Thoracic aorta (tissue), 2 donors: ENCODE measurements at places on chromosomes 2 and 18. TPM values are rescaled to one million over a fixed set of nuclear protein-coding genes. Genes with fewer than 3 reads are reported as not detected.
A peak's percentile ranks its signal among the peaks of the same experiment; 100 is the strongest.

- no peaks in the 10 kb centered on the region for H3K36me3 ChIP-seq
- no peak overlapping the region for H3K27ac ChIP-seq
- no peak overlapping the region for H3K4me3 ChIP-seq
- no peaks in the 10 kb centered on the region for H3K4me1 ChIP-seq
Measured at GRCh38 chr2:114800371-114800770, 357.9 kb downstream of the DPP10 start.

GRCh38 chr2:64318476-64318748 is 135.6 kb upstream of the LGALSL start:
- no peaks in the 10 kb centered on the region for H3K4me1 ChIP-seq
- no peaks in the 10 kb centered on the region for H3K36me3 ChIP-seq
- no peak overlapping the region for H3K27ac ChIP-seq

DNA sequence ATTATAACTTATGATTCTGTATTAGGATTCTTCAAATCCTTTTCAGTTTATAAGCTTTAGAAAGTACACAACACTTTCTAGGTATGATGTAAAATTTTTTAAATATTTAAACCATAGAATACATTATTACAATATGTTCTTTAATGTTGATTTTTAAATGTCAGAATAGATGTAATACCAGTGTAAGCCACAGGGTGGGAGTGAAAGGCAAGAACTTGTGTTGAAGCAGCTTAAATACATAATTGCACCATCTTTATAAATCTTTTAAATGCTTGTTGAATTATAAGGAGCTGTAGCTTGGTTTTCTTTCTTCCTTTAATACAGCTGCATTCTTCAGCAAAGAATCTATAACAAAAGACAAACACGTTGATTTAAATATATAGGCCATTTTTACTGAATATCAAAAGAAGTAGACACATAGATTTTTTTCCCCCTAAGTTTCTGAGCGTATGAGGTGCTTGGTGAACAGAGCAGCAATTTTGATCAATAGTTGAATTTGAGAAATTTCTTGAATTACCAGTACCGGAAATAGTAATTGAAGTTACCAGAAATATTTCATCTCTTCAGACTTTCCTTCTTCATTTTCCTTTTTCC is 63.0 kb downstream of the TANK start:
- no peak for DNase-seq
- no peak overlapping the region for H3K27ac ChIP-seq
- H3K4me1 ChIP-seq: peaks cover 8% of the 10 kb centered on the region
- H3K27me3 ChIP-seq: no peaks in the 10 kb centered on the region

DNA sequence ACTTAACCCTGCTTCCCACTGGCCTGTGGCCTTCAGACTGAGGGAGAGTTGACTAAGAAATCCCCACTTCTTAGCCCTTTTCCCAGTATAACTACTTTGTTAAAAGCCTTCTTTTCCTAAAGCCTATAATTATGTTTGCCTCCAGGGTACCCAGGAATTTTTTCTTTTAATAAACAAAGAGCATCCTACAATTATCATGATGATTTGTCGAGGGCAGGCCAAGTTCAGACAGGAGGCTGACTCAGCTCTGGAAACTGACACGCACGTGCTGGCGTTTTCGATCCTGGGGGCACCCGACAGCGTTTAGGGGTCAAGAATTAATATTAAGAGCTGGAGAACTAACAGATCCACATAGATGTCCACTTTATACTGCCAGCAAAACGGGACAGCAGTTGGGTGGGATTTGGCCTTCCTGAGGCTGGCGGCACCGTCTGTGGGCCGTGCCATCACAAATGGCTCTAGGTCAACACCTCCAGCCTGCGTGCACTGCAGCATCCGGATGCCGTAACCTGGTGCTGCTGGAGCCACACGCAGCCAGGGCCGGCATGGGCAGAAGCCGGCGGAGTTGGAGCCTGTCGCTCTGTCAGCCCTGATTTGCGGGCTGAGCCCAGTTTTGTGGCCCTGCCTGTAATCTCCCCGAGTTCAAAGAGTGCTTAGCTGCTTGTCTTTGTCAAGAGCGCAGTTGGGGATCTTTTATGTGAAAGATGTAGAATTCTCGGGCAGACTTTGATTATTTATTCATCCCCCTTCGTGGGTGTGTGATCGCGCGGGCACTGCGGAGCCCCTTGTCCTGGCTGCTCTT is 191.0 kb downstream of the GLI2 start:
- H3K4me3 ChIP-seq: no peak overlapping the region
- no peak overlapping the region for H3K27ac ChIP-seq
- no peaks in the 10 kb centered on the region for H3K36me3 ChIP-seq
- DNase-seq: no peak
- H3K4me1 ChIP-seq: peaks cover 6% of the 10 kb centered on the region

GRCh38 chr2:222100704-222101699 is 197.8 kb downstream of the PAX3 start:
- no peaks in the 10 kb centered on the region for H3K4me1 ChIP-seq
- DNase-seq: no peak
- H3K27ac ChIP-seq: no peak overlapping the region
- no peaks in the 10 kb centered on the region for H3K36me3 ChIP-seq

DNA sequence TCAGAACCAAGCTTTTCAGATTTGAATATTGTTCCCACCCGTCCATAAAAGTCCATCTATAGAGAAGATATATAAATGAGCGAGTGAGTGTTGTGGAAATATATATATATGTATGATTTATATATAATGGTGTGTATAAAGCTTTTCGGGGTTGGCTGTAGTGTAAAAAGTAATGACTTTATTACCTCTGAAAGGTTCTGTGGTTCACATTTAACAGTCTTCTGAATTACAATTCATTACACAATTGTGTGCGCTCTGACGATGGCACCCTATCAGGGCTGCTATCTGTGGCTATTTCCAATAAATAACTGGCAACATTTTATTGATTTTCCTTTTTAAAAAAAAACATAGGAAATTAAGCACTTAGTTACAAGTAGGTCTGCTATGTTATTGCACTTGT is 2.7 kb upstream of the BCL11A start:
- no peak overlapping the region for H3K27ac ChIP-seq
- H3K27me3 ChIP-seq: peaks cover 6% of the 10 kb centered on the region
- H3K4me1 ChIP-seq: peaks cover 41% of the 10 kb centered on the region
- no peak overlapping the region for H3K4me3 ChIP-seq
- DNase-seq: no peak

DNA sequence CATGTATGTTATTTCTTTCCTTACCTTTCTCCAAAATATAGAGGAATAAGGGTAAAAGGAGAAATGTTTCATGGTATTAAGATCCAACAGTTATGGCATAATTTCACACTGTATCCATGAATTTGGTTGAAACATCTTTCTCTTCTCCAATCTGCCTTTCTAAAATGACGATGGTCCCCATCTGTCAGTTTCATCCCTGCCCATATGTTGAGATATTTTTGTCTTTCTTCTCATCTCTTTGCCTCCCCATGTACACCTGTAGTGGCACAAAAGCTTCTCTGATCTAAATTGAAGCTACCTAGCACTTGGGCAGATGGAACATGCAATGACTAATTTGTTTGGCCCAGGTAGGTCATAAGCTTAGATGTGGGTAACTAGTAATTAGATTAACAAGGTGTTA is 90.7 kb upstream of the LRRTM1 start:
- no peak overlapping the region for H3K27ac ChIP-seq
- H3K4me1 ChIP-seq: no peaks in the 10 kb centered on the region
- no peaks in the 10 kb centered on the region for H3K36me3 ChIP-seq
- H3K27me3 ChIP-seq: no peaks in the 10 kb centered on the region

GRCh38 chr2:14608245-14608644 is 24.3 kb upstream of the LRATD1 start:
- no peak for DNase-seq
- H3K4me1 ChIP-seq: no peaks in the 10 kb centered on the region
- H3K4me3 ChIP-seq: no peak overlapping the region
- no peaks in the 10 kb centered on the region for H3K27me3 ChIP-seq

GRCh38 chr2:85913884-85914881 is 25.4 kb upstream of the ST3GAL5 start:
- H3K4me1 ChIP-seq: peaks cover 7% of the 10 kb centered on the region
- H3K36me3 ChIP-seq: no peaks in the 10 kb centered on the region
- H3K27ac ChIP-seq: no peak overlapping the region
- DNase-seq: no peak
- H3K27me3 ChIP-seq: no peaks in the 10 kb centered on the region

DNA sequence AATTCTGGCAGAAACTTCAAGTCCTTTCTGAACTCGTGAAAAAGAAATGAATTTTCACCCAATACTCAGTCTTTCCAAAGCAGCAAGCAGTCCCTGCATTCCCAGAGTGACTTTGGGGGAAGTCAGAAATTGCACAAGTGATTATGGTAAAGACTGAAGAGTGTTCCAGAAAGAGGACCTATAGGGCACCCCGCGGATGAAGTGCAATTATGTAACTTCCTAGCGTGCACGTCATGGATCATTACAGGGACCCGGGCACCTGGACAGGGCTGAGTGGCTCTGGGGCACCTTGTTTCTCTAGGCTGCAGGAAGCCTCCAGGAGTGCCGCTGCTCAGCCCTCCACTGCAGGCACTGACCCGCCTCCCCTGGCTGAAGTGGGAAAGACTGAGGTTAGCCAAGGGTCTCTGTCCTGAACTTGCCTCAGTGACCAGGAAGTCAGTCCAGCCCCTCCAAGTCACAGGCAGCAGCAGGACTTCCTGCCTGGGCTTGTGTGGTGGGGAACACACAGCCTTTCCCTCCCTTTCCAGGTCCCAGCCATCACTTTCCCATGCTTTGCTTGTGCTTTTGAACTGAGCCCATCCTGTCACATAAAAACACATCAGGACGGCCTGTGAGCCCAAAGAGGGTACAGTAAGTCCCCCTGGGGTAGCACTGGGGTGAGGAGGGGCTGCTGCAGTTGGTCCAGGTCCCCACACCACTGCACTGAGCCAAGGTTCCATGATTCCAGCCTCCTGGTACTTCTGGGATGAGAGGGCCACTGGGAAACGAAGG is 19.8 kb downstream of the TMEM185B start:
- H3K27me3 ChIP-seq: no peaks in the 10 kb centered on the region
- no peaks in the 10 kb centered on the region for H3K36me3 ChIP-seq
- H3K27ac ChIP-seq: no peak overlapping the region
- no peak for DNase-seq

GRCh38 chr18:45688833-45689232 is 35.1 kb upstream of the SLC14A1 start:
- no peak for DNase-seq
- no peak overlapping the region for H3K4me3 ChIP-seq
- no peak overlapping the region for H3K27ac ChIP-seq
- H3K4me1 ChIP-seq: no peaks in the 10 kb centered on the region

DNA sequence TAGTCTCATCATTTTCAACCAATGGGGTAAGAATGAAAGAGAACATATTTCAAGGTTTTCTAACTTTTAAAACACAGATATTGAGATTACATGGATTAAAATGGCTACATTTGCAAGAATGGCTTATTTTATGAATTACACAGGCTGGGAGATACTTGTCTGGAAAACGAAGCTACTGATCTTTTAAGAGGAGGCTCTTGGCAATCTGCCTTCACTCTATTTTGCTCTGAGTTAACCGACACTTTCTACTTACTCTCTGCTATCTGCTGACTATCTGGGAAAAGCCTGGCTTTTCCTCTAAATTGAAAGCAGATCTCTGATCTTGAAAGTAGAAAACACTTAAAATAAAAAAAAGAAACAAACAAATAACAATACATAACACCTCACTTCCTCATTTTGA is 325.4 kb upstream of the LINC00305 start:
- H3K4me1 ChIP-seq: peaks cover 22% of the 10 kb centered on the region
- DNase-seq: no peak
- no peaks in the 10 kb centered on the region for H3K36me3 ChIP-seq
- H3K27me3 ChIP-seq: no peaks in the 10 kb centered on the region
- H3K27ac ChIP-seq: no peak overlapping the region
- no peak overlapping the region for H3K4me3 ChIP-seq

GRCh38 chr18:76430636-76431035 is 64.4 kb downstream of the ZNF516 start:
- H3K27ac ChIP-seq: no peak overlapping the region
- H3K4me1 ChIP-seq: peaks cover 6% of the 10 kb centered on the region
- peaks cover 4% of the 10 kb centered on the region for H3K36me3 ChIP-seq
- H3K4me3 ChIP-seq: no peak overlapping the region

GRCh38 chr2:32358111-32358482 is 1.3 kb downstream of the BIRC6 start:
- H3K4me1 ChIP-seq: peaks cover 34% of the 10 kb centered on the region
- no peak for DNase-seq
- H3K27me3 ChIP-seq: no peaks in the 10 kb centered on the region
- H3K27ac ChIP-seq: peak overlapping the region; percentile 74
- H3K4me3 ChIP-seq: peak overlapping the region; percentile 99

GRCh38 chr2:181138816-181139215 is 158.4 kb downstream of the UBE2E3 start:
- no peak overlapping the region for H3K4me3 ChIP-seq
- no peak overlapping the region for H3K27ac ChIP-seq
- H3K4me1 ChIP-seq: no peaks in the 10 kb centered on the region
- H3K27me3 ChIP-seq: no peaks in the 10 kb centered on the region

- no peak overlapping the region for H3K4me3 ChIP-seq
- H3K27me3 ChIP-seq: no peaks in the 10 kb centered on the region
- DNase-seq: no peak
- no peak overlapping the region for H3K27ac ChIP-seq
Measured at GRCh38 chr18:26304511-26304910, 78.3 kb downstream of the TAF4B start.

SCLY gene
- total RNA-seq: 13.3 TPM

RTP5 gene
- total RNA-seq: 0.63 TPM

GAREM2 gene
- 2.3 TPM for total RNA-seq

REG1B gene
- 1.8 TPM for total RNA-seq

SERPINB2 gene
- total RNA-seq: not detected

RPRM gene
- total RNA-seq: not detected

CD207 gene
- 0.27 TPM for total RNA-seq

ITGAV gene
- total RNA-seq: 195 TPM

CD8B2 gene
- not detected for total RNA-seq

DPP10 gene
- not detected for total RNA-seq
